SHP77 treated with DMSO at 0.1 percent for 48 hours (cell line): ENCODE measurements at places on chromosomes 12 and 14.

DNA sequence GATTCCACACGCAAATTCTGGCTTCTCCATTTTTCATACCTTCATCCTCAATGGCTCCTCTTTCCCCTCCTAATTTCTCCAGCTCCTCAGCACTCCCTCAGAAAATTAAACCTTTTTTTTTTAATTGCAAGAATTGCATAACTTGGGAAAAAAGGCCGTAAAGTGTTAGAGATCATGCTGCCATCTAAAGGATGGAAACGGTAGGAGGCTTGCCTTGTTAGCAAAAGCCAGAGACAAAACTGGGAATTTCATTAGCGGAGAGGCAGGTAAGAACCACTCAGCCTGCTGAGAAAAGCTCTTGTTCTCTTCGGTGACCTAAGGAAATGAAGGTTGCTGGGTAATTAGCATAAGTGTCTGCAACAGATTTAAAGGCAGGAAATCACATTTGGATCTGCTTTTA is 204.3 kb downstream of the AEBP2 start:
- no peak for DNase-seq

DNA sequence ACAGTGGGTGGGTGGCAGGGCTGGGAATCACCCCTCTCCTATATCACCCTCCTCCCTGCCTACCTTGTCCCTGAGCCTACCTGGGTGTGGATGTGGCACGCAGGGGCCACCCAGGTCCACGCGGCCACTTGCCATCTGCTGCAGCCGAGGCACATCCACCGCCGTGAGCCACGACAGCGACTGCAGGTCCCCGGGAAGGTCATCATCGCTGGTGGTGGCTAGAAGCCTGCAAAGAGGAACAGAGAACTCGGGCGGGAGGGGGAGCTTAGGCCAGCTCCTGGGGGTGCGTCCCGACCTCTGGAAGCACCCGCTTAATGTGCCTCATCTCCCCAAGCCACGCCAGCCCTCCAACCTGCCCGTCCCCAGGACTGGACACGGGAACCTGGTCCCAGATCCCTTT is 19.0 kb downstream of the FOXN4 start:
- DNase-seq = no peak

DNA sequence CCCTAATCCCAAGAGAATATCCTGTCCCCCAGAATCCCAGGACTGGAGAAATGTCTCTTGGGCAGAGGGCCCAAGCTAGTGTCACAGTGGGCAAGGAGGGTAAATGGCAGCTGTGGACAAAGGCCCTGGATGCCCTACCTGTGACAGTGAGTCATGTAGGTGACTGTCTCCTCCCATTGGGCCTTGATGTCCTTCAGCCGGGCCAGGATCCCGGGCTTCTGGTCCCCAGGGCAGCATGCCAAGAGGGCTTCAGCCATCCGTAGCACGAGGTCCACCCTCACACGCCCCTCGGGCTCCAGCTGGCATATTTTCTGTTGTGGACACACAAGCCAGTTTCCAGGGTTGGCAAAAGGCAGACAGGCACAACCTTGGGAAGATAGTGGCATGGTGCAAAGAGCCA is 48.8 kb downstream of the SYNE3 start:
- no peak for DNase-seq

GRCh38 chr12:87320724-87321123 is 708.5 kb downstream of the C12orf50 start:
- DNase-seq = no peak

DNA sequence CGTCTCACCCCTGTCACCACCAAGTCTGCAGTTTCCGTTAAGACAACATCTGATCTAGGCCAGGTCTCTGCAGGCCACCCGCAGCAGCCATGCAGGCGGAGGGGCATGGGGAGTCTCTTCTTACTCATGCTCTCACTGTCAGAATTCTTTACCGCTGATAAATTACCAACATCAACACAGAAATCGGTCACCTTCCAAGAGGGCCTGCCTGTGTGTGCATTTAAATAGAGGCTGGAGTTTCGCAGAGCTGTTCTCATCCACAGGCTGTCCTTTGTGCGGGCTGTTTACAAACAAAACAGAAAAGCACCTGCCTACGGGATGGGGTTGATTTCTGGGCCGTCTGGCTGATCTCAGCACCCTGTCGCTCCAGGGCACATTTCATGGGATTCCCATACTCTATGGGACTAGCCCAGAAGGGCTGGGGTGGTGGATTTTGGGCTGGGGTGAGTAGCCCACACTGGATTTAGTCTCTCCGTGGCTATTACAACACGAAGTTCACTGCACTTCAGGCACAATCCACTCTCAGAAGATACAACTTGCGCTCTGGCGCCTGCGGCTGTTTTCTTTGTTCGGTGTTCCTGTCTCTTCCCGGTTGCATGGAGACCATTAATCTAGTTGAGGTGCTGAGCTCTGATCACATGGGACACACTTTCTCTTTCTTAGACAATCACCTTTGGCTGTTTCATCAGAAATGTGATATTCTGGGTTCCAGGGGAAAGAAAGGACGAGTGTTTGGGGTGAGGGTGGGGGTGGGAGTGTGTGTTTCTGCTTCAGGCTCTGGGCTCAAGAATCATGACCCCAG is 331.1 kb downstream of the GLT1D1 start:
- DNase-seq = no peak

DNA sequence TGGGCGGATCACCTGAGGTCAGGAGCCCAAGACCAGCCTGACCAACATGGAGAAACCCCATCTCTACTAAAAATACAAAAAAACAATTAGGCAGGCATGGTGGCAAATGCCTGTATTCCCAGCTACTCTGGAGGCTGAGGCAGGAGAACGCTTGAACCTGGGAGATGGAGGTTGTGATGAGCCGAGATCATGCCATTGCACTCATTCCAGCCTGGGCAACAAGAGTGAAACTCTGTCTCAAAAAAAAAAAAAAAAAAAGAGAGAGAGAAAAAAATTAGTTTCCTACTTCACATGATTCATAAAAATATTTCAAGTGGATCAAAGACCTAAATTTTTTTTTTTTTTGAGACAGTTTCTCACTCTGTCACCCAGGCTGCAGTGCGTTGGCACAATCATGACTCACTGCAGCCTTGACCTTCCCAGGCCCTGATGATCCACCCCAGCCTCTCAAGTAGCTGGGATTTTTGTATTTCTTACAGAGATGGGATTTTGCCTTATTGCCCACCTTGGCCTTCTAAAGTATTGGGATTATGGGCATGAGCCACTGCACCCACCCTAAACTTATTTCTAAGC is 24.9 kb downstream of the FCF1 start:
- DNase-seq = no peak

- DNase-seq = no peak
Observed at GRCh38 chr14:101123618-101124510, 220.3 kb upstream of the RTL1 start.

DNA sequence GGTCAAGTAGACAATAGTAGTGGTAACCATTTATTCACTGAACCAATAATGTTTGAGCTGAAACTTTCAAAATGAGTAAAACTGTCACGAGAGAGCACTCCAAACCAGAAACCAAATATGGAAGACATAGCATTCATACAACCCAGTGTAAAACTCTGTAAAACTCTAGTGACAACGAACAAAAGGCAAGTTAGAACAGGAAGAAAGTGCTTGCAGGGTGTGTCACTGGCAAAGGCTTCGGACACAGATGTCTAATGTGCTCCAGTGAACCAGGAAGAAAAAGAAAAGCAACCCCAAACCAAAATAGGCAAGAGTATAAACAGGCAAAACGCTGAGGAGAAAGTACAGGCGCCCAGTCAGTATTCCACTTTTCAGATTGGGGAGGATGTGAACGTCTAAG is 79.3 kb upstream of the FZD10 start:
- no peak for DNase-seq

DNA sequence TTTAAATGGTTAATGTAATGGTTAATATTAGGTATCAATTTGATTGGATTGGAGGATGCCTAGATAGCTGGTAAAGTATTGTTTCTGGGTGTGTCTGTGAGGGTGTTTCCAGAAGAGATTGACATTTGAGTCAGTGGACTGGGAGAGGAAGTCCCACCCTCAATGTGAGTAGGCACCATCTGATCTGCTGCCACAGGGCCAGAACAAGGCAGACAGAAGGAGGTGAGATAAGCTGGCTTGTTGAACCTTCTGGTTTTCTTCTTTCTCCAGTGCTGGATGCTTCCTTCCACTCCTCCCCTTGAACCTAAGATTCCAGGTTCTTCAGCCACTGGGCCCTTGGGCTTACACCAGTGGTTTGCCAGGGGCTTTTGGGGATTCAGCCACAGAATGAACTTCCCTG is 756.5 kb upstream of the LRFN5 start:
- DNase-seq = no peak

DNA sequence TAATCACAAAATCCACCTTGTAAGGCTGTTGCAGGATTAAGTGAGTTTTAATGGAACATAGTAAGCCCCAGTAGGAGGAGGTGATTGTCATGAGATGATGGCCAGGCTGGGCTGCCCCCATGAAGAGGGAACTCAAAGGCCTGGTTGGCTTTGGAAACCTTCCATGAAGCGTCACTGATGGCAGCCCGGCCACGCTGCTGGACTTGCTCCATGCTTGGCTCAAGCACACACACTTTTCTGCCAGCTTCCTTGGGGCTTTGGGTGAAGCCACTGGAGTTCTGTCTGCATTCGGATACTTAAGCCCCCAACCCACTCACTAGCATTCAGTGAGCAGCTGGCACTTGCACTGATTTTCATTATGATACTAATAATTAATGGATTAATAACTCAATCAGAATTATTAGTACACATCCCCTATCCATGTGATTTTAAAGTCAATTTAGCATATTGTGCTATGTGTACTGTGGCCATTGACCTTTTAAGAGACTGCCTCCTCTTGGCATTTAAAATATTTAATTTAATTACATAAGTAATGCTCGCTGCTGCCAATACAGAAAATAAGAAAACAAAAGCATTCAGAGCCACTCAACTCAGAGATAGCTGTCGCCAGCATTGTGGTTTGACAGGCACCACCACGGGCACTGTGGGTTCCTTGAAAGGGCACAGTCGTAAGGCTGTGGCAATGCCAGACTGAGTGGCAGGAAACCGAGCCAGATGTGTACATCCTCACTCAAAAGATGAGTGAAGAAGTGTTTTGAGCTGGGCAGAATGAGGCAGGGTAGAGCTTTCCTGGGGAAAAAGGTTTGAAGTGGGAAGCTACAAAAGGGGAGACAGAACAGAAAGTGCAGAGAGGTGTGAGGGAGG is 15.9 kb downstream of the KRT85 start:
- DNase-seq = no peak

- no peak for DNase-seq
Observed at GRCh38 chr14:35695647-35696046, 113.4 kb downstream of the RALGAPA1 start.

- no peak for DNase-seq
Observed at GRCh38 chr14:50087341-50088116, 28.8 kb downstream of the VCPKMT start.

DNA sequence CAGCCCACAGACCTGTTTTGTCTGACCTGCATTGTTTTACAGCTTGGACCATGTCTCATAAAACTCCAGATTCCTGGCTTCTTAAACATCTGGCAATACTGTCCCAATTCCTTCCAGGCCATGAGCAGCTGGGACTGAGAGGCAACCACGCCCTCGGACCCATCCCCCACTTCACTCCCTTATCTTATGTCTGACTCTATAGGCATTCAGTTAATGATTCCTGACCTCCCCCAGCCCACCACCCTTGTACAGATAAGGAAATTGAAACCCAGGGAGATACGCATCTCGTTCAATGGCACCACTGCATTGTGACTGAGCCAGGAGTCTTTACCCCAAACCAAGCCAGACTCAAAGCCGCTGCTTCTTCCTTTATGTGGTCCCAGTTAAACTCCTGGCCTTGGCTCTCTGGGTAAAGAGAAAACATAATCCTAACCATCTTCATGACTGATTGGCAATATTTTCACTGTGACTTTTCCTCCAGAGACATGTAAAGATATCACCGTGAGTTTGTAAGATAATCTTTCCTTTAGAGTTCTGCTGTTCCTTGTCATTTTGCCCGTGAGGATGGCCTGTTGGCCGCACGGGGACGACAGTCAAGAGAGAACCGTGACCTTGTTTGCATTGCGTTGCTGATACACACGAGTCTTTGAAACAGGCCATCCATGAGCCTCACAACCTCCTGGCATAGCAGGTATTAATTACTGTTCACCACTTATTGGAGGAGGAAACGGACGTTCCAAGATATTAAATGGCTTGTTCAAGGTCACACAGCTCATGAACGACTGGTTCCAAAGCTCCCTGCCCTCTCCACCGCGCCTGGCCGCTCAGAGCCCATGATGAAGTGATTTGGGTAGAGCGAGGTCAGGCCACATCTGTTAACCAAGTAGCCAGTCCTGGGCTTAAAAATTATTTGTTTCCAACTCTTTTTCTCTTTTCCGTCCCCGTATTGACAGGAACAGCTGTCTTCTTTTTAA is 39.4 kb downstream of the MAP1LC3B2 start:
- no peak for DNase-seq

GRCh38 chr12:99004799-99005466 is 359.8 kb downstream of the APAF1 start:
- DNase-seq = no peak

DNA sequence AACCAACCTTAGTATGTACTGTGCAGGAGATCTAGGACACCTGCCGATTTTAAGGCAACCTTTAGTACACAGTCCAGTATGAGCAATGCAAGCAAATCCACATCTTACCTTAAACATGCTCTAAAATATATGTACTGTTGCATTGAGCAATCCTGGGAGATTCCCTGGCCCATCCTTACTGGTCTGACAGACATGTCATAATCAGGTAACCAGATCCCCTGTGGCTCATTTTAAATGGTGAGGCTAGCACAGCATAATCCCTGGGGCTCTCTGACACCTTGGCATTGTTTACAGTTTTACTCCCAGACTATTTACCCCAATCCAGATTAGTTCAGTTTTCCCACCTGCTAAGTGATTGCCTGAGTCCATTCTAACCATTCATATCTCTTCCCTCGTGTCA is 15.1 kb downstream of the BMAL2 start:
- DNase-seq = no peak

DNA sequence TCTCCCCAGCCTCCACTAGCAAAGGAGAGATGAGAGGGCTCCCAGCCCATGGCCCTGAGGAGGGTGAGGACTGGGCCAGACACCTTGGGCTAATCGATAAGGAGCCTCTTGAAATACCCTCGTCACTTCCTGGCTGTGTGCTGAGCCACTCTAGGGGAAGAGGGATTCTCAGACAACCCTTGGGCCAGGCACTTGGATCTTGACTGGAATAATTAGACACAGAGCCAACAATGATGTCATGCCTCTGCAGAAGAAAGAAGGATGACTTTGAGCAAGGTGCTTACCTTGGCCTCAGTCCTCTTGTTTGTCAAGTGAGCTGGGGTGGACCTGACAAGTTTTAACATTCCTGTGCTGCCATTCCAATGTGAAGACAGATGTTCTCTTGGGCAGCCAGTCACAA is 83.1 kb downstream of the LRRC74A start:
- no peak for DNase-seq

- no peak for DNase-seq
Observed at GRCh38 chr14:62670526-62670925, 374.7 kb downstream of the KCNH5 start.

DNA sequence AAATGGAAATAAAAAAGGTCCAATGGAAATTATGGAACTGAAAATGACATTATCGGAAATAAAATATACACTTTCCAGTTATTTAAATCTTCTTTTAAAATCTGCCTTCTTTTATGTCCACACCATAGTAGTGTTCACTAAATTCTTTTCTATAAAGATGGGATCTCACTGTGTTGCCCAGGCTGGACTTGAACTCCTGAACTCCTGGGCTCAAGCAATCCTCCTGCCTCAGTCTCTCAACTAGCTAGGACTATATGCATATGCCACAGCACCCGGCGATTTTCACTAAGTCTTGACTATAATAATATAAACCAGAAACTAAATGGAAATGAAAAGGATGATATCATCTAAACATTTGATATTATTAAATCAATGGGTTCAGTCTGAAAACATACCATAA is 188.4 kb downstream of the MED13L start:
- no peak for DNase-seq

- DNase-seq = no peak
Observed at GRCh38 chr12:20361416-20361815, 6.9 kb upstream of the PDE3A start.
